ENCODE measurements at places on chromosomes 6 and 20.

DNA sequence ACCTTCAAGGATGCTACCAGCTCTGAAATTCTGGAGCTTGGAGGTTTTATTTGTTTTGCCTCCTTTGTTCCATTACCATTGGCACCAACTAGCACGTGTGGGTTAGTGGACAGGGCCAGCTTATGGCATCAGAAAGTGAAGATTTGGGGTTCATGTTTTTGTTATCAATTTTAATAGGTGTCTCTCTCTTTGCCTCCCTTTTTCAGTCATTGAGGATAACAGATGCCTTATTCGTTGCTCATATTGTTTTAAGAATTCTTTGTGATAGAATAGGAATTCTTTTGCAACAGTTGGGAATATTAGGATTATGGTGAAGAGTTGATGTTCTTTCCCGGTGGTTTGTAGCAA, 22.9 kb downstream of the TMC2 start:
- DNase-seq: no peak

- DNase-seq: no peak
Measured at GRCh38 chr6:6593867-6594468, 5.4 kb downstream of the LY86 start.

GRCh38 chr6:5684320-5685053, 322.2 kb downstream of the NRN1 start:
- no peak for DNase-seq

DNA sequence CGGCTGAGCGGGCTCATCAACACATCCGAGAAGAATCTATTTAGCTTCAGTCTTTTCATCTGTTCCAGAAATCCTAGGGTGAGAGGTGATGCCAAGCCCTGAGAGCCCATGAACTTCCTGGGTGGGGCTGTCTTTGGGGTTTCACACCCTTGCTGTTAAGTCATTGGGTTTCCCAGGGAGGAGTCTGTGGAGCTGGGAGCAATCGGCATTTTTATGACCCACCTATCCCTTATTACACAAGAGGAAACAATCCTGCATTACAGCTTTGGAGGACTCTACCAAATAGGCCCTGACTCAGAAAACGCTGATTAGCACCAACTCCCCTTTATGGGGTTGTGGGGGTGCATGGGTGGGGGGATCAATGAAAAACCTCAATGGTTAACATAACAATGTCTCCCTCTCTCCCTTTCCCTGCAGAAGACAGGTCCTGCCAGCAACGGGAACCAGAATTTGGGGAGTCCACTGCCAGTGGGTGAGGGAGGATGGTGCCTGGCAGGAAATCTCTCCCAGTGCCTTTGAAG, 46.3 kb downstream of the EZR start:
- DNase-seq: no peak

GRCh38 chr6:97757575-97757974, 474.6 kb upstream of the MMS22L start:
- no peak for DNase-seq

GRCh38 chr20:2585811-2586210, 49.4 kb downstream of the TMC2 start:
- DNase-seq: no peak

- DNase-seq: no peak
Measured at GRCh38 chr6:120363429-120363828, 970.9 kb downstream of the TBC1D32 start.

- DNase-seq: peak; percentile 73
Measured at GRCh38 chr6:2989332-2990247, 10.1 kb upstream of the NQO2 start.

GRCh38 chr6:40722091-40722490, 134.9 kb upstream of the LRFN2 start:
- DNase-seq: no peak

- no peak for DNase-seq
Measured at GRCh38 chr20:8151372-8151771, 19.3 kb downstream of the PLCB1 start.

DNA sequence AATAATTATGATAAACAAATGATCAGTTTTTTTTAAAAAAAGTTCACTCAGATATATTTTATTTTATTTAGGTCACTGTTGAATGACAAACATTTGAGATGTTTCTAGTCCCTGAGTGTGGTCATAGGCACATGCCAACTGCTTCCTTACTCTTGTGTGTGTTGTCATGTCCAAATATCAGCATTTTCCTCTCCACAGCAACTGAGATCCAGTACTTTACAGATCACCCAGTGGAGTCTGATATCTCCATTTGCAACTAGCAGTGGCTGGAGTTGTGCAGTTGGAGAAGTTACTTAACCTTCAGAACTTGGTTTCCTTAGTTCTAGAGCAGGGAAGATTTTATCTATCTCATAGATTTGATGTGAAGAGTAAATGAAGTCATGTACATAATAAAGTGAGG, 101.3 kb downstream of the MYB start:
- DNase-seq: no peak

- DNase-seq: no peak
Measured at GRCh38 chr20:38076548-38076947, 43.0 kb downstream of the RPRD1B start.

GRCh38 chr20:34997131-34997561, 41.5 kb downstream of the MYH7B start:
- DNase-seq: no peak

DNA sequence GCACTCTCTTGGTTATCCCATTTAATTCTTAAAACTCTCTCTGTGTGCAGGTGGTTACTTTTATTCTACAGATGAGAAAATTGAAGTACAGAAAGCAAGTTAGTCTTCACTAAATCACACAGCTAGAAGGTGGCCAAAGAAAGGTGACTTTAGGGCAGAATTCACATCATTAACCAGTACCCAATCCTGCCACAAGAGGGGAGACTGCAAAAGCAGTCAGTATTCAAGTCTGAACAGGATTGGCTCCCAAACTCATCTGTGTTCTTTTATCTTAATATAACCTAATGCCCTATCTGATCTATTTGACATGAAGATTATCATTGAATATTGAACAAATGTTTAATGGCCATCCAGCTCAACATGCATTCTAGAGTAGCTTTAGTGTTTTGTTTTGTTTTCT, 225.3 kb upstream of the FAM83B start:
- no peak for DNase-seq

GRCh38 chr6:82074556-82074955, 173.0 kb downstream of the IBTK start:
- DNase-seq: no peak

- no peak for DNase-seq
Measured at GRCh38 chr20:41081276-41081814, 52.7 kb downstream of the TOP1 start.

DNA sequence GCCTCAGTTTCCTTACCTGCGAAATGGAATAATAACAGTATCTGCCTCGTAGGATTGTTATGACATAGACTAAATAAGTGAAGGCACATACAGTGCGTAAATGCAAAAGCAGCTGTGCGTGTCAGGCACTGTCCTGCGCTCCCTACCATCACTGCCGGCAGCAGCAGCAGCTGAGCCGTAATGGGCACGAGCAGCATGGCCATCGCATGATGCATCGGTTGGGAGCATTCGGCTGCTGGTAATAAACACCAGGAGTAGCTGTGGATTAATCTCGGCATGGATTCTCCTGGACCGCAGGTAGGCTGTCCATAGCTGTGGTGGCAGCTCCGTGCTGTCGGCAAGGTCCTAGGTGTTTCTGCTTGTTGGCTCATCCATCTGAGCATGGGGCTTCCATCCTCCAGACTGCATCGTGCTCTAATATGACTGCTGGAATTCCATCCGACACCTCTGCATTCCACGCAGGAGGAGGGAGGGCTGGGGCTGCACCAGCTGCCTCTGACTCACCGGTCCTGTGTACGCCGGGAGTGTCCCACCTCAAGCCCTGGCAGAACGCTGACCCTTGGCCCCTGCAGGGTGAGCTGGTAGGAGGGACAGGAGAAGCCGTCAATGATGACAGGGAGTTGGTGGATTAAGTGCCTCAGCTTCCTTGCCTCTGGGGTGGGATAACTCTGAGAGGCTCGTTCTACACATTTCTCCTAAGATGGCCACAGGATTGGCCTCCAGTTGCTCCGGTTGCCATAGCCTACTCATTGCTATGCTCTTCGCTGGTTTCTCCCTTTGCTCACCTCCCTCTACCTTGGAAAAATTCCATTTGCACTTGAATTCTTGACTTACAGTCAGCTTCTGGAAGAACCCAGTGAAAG, 100.9 kb upstream of the PMEPA1 start:
- no peak for DNase-seq

DNA sequence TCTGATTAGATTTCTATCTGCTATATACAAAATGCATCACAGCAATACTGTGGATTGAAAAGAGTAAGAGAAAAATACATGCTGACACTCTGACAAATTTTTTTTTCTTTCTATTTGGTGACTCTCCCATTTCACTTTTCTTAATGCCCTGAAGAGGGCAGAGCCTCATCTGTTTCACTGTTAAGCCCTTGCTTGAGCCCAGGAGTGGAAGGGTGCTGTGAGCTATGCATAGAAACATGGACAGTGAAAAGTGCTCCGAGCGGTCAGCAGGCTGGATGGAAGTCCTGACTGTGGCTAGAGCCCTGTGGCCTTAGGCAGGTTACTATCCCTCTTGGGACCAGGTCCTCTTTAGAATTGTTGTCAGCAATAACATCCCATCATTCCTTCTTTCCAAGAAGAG, 17.4 kb upstream of the CSE1L start:
- no peak for DNase-seq

DNA sequence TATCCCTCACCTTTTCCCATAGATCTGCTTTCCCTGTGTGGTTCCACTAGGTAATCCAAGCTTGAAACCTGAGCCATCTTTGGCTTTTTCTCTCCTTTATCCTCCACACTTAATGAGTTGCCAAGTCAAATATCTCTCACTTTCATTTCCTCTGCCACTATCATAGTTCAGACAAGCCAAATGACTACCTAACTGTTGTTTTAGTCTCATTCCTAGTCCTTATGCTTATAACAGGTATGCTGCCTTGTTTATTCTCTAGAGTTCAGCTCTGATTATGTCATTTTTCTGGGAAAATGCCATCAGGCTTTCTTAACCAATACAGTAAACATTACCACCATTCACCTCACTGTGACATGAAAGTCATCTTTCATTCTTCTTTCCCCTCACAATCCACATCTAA, 6.5 kb downstream of the EFHC1 start:
- DNase-seq: no peak

- no peak for DNase-seq
Measured at GRCh38 chr6:128632131-128632530, 111.7 kb upstream of the PTPRK start.

DNA sequence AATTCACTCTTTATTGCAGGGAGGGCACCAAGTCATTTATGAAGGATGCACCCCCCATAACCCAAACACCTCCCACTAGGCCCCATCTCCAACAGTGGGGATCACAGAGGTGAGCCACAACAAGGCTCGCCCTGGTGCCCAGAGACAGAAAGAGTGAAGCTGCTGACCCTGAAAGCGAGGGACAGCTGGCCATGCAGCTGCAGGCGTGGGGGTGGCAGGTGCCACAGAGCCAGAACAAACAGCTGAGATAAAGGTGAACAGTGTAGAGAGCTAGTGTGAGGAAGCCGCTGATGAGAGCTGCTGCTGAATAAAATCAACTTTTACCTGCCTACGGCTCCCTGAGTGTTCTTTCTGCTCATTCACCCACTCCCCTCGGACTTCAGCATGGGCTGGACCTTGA, 18.8 kb upstream of the RGS17 start:
- DNase-seq: no peak

DNA sequence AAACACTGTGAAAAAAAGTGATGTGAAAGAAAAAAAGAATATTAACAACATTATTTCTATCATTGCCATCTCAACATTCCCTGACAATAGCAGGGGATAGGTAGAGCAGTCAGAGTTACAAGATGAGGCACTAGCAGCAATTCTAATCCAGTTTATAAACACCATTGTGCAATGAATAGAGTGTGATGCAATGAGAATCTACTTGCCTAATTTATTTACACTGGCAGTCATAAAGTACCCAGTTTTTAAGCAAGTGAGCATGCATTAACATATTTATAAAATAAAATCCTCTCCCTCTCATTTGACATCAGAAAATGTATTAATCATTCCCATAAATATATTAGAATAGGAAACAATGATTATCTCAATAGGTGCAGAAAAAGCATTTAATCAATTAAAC, 2.5 kb upstream of the MANEA start:
- DNase-seq: no peak

DNA sequence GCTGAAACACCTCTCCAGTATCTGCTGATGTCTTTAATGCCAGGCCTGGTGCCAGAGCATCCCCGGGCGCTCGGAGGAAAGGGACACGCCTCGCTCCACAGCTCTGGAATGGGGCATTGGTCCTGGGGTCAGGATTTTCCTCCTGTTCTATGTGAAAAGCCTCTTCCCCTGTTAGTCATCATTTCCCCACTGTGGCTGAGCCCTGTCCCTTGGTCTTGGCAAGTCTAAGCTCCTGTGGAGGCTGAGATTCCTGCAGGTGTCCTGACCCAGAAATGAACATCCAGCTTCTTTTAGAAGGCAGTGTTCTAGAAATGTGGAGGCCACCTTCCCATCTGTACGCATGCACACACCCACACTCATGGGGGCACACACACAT, 19.4 kb downstream of the SYNDIG1 start:
- no peak for DNase-seq

GRCh38 chr20:13868331-13868730, 83.5 kb downstream of the NDUFAF5 start:
- no peak for DNase-seq

GRCh38 chr6:166553563-166554271, 32.8 kb downstream of the RAMACL start:
- DNase-seq: no peak

- DNase-seq: no peak
Measured at GRCh38 chr6:158559338-158559894, 475 bp upstream of the TMEM181 start.

- DNase-seq: no peak
Measured at GRCh38 chr20:32158943-32159660, 48.4 kb downstream of the PLAGL2 start.

DNA sequence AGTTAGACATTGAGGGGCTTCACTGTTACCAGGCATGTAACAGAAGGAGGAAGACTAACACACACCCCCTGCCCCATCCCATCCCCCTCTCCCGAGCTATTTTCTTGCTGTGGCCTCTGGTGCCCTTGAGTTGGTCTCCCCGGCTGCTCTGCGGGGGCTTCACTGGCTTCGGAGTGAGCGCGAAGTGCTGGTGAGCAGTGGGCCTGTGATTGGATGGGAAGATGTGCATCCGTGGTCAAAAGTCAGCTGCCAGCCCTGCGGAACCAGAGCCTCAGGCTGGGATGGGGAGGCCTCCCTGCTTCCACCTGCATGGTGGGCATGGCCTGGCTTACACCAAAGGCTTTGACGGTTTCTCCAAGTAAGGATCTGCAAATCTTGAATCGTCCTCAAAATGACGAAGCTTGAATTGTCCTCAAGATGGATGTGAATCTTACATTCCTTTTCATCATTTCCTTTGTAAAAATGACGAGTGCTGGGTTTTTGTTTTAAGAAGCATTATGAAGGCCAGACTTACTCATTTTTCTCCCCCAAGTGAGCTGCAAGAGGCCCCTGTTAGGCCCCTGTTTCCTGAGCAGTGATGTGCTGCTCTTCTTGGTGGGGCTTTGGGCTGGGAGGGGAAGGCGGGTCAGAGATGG, 23.7 kb downstream of the SPATA2 start:
- DNase-seq: no peak

DNA sequence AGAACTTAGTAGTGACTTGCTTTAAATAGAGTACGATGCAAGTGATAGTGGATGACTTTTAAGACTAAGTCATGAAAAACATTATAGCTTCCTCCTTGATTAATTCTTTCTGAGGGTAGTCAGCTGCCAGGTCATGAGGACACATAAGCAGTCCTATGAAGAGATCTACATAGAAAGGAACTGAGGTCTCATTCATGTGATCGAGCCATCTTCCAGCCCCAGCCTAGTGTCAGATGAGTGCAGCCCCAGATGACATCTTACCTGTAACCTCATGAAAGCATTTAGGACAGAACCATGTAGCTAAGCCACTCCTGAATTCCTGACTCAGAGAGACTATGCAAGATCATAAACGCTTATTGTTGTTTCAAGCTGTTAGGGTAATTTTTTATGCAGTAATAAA, 67.7 kb downstream of the AK9 start:
- no peak for DNase-seq
